ENCODE measurements at places on chromosomes 3 and 15. TPM values are rescaled to one million over a fixed set of nuclear protein-coding genes. Genes with fewer than 3 reads are reported as not detected.

GRCh38 chr3:195868866-195869412 lies 39.4 kb downstream of the TNK2 start:
- no peak for DNase-seq

- no peak for DNase-seq
Measured at GRCh38 chr3:126730376-126730775, 26.3 kb downstream of the CHCHD6 start.

DNA sequence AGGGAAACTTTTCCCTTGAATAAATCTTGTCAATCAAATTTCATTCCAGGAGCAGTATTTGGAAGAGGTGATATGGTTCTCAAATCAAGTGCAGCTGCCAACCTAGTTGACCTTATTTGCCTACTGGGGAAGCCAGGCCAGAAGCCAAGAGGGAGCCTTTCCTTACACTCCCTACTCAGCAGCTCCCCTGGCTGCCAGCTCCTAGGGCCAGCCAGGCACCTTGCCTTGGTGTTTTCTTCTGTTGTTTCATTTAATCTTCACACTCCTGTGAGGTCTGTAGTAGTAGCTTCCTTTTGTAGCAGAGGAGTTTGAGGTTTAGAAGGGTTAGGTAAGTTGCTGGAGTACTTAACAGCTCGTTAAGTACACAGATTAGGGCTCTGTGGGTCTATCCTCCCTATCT lies 22.6 kb downstream of the MKRN2OS start:
- DNase-seq, result no peak

GRCh38 chr15:40746916-40747418 lies 8.1 kb downstream of the RMDN3 start:
- DNase-seq, result no peak

DNA sequence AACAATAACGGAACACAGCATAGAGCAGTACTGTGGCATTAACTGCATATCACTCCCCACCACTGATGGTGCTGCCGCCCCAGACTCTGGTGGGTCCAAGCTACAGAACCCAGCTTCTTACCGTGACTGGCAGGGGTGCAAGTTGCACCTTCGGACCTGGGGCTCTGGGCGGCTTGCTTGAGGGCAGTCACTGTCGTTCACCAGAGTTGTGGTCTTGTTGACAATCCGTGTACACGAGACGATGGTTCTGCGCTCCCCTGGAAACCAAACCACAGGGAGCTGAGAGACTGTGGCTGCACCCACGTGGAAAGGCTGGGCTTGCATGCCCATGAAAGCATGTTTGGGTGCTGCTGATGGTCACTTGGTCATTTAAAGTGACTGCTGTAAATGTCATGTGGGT lies 293.0 kb downstream of the ADAMTS17 start:
- DNase-seq, result no peak

GRCh38 chr15:75631935-75632334 lies 6.4 kb upstream of the SNUPN start:
- DNase-seq, result no peak

DNA sequence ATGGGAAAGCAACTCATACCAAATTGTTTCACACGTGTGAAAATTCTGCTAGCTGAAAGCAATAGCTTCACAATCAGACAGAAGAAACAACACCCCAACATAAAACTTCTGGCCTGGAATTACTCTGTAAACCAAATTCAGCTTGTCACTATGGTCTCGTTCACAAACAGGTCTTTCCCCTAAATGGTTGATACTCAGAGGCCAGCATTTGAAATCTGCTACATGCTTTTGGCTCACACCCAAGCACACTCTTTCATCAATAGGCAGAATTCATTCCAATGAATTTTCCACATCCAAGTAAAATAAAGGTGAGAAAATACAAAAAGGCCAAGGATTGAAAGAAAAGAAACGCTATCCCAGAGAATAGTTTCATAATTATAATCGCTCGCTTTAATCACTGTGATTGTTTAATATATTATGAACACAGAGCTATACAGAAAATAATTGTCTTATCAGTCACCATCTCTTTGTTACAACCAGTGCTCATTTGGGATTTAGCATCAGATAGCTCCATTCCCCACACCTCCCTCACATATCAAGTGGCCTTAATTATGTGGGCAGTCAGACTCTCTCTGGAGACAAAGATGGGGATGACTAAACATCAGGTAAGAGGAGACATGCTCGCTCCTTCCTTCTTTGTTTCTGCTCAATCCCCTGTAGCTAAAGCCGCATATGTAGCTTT lies 503.8 kb upstream of the ARRDC4 start:
- DNase-seq, result no peak

DNA sequence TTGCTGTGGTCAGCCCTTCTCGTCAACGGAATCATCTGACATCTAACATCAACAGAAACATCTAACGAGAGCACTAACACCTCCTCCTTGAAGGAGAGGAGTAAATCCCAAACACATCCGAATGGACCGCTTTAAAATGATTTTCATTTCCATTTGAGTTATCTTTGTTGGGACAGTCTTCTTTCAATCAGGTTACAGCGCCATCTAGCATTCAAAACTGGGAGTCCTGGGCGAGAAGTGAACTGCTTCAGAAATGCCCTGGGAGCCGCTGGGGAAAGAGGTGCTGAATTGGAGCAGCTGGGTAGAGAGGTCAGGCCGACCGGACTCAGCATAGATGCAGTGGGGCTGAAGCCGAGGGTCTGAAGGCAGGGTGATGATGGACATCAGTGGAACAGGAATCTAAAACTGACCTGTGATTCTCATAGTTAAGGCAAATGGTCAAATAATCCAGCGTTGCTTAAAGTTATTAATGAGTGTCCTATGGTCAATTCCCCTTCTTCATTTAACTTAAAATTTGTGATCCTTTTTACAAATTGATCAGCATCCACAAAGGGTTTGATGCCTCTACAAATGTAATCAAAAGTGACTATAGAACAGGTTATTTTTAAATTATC lies 170.0 kb upstream of the NDN start:
- DNase-seq, result peak; percentile 22

- DNase-seq, result peak; percentile 34
Measured at GRCh38 chr15:90870354-90871138, 2.2 kb downstream of the FURIN start.

DNA sequence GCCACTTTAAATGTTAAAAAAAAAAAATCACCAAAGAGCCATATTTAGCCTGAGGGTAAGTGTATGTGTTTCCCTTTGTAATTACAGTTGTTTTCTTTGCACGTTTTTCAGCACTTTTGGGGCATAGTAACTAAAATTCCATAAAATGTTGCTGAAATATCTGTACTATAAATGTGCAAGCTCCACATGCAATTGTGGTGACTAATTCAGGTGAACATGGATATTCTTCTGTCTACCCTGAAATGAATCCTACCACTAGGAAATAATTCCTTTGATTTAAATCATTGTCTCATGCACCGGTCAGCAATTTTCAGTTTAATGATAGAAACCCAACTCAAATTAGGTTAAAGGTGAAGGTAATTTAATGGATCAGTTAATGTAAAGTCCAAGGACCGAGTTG lies 13.1 kb upstream of the TFG start:
- no peak for DNase-seq

DNA sequence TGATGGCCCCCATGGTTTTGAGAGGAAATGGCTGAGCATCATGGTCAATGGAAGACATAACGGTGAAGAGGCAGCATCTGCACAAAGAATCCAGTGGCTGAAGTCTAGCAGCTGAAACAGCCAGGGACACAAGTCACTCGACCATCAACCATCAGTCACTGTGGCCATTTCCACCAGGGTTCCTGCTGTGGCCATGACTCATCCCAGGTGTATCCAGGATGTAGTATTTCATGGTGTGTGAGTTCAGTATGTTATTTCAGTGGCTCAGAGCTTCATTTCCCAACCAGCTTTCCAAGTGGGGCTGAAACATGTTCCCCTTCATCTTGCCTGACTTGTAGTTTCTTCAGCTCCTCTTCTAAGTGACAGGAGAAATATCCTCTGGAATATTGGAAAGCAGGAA lies 47.8 kb upstream of the WNT5A start:
- no peak for DNase-seq

GRCh38 chr3:101963902-101964362 lies 114.6 kb downstream of the NFKBIZ start:
- DNase-seq, result peak; percentile 39

DNA sequence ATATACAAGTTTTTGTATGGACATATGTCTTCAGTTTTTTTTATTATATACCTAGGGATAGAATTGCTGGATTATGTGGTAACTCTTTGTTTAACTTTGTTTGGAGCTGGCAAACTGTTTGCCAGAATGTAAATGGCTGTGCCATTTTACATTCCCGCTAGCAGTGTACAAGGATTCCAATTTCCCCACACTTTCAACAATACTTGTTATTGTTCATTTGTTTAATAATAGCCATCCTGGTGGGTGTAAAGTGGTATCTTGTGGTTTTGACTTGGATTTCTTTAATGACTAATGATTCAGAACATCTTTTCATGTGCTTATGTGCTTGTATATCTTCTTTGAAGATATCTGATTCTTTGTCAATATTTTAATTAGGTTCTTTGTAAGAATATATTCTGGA lies 64.4 kb downstream of the ZNF609 start:
- peak; percentile 23 for DNase-seq

DNA sequence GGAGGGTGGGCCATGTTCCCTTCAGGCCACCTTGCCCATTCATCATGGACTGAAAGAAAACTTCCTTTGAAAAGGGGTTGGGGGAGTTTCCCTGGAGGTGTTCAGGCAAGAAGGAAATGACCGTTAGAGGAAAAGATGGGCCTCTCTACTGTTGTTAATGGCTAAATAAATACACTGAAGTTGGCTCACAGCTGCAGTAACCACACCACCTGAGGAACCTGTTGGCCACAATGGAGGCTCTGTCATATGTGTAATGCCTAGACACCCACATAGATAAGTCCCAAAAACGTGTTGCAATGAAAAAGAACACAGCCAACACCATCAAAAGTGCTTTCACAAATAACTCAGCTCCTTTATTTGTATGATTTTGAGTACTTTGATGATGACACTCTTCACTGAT lies 38.2 kb upstream of the FAM3D start:
- DNase-seq, result no peak

- DNase-seq, result no peak
Measured at GRCh38 chr3:64121750-64122311, 98.5 kb upstream of the PSMD6 start.

DNA sequence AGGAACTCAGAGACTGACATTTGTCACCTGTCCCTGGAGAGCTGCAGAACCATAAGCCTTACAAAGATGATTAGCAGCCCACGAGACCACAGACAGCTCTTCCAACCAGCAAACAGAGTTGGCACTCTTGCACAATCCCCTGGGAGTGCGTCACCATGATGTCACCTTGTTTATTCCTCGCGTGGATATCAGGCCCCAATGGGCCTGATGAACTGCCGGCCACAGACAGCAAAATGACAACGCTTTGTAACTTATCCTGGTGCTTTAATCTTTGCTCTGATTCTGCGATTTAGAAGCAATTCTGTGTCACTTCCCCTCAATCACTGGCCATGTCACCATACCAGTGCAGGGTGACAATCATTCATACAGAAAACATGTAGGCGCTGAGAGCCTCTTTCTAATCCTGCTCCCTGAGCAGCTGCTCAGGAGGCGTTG lies 89.2 kb downstream of the TAMM41 start:
- peak; percentile 59 for DNase-seq

DNA sequence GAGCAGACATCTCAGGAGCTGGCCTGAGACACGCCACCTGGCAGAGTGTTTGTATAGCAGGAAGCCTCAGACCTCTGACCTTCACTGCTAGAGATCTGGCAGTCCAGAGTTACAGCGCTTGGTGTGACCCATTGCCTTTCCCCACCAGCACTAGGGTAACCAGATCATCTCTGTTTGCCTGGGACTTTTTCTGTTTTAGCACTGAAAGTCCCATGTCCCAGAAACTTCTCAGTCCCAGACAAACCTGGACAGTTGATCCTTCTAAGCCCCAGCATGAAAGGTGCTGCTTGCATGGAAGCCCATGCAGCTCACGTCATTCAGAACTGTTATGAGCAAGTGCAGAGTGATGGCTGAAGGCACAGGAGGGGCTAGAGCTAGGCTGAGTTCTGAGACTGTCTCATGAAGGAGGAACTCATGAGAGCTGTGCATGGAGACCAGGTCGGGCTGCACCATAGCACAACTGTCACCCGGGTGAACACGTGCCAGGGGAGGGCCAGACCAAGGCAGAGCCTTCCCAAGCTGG lies 18.2 kb upstream of the AHSG start:
- DNase-seq, result no peak

- no peak for DNase-seq
Measured at GRCh38 chr3:158739078-158739477, 6.8 kb upstream of the RARRES1 start.

Gene ELL3
- total RNA-seq, result 1.2 TPM

Gene DGKG
- total RNA-seq, result 15.3 TPM

Gene WDR93
- total RNA-seq, result 0.48 TPM

Gene LXN
- total RNA-seq, result 13.6 TPM

Gene ZNF860
- total RNA-seq, result 0.60 TPM

Gene MESP2
- 1.8 TPM for total RNA-seq

Gene CYFIP1
- total RNA-seq, result 89.6 TPM

Gene CKMT1B
- not detected for total RNA-seq

Gene ECE2
- total RNA-seq, result not detected

Gene TLR9
- not detected for total RNA-seq

Gene RLBP1
- not detected for total RNA-seq

Gene UBA7
- 27.2 TPM for total RNA-seq

Gene GXYLT2
- total RNA-seq, result 64.6 TPM
